GM03348 (cell line): ENCODE measurements at places on chromosomes 1 and 21.

- no peak for DNase-seq
These were observed 112.9 kb downstream of the PCNX2 start for GRCh38 chr1:233182587-233182986.

DNA sequence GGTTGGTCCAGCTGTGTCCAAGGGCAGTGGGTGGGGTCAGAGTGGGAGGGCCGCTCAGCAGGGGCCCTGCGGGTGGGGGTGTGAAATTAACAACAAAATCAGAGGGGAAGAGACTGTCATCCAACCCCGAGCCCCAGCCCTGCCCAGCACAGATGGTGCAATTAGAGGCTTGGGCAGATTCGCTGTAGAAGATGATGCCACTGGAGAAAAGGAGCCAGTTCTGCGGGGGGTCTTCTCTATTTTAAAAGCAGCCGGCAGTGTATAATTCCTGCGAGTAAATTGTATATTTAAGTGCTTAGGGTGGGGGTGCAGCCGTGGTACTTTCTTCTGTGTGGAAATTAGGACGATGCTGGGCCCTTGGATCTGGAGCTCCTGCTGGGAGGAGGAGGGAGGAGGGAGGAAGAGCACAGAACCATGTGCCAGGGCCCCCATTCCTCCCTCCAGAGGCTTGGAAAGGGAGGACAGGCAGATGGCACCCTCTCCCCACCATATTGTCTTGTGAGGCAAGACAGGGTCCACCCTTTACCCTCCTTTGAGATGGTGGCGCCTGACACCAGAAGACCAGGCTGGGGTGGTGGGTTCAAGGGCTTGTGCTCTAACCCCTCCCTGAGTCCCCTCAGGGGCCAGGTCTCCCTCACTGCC, 89.2 kb downstream of the ACTL8 start:
- DNase-seq, result no peak

GRCh38 chr1:217333939-217334338, 297.0 kb downstream of the GPATCH2 start:
- peak; percentile 38 for DNase-seq

DNA sequence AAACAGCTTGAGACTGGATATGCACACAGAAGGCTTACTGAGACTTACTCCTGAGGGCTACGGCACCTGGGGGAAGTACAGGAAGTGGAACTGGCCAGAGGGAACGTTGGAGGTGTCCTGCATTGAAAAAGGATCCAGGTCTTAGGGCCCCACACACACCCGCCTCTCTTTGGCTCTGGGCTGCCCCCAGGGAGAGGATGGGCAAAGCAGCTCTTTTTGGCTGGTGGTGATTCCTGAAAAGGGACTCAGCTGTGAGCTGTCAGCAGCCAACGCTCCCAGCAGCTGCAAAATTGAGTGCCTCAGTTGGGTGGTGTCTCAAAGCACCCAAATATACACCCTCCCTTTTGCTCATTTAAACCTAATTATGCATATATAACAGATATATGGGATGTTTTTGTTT, 213.2 kb downstream of the TNR start:
- DNase-seq, result no peak

GRCh38 chr1:11080931-11081330, 18.7 kb downstream of the EXOSC10 start:
- no peak for DNase-seq

DNA sequence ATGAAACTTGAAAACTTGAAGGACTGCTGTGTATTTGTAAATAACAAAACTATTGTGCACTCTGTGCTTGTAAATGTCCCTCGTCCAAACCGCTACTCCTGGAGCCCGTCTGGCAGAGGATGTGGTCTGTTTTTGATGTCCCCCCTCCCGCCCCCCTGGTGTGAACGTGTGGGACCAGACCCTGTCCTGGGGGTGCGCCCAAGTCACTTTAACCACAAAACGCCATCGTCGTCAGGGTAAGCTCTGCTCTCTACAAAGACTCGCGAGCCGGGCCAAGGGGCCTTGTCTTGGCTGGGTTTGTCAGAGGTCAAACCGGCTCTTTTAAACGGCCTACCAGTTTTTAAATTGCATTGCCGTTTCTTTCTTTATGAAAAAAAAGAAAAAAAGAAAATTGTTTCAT, 87.4 kb upstream of the TMEM51 start:
- DNase-seq, result no peak

- no peak for DNase-seq
These were observed 685.7 kb downstream of the ADGRL2 start for GRCh38 chr1:82486468-82486867.

- peak; percentile 52 for DNase-seq
These were observed 122.6 kb upstream of the PPP2R5A start for GRCh38 chr1:212162635-212163034.

- no peak for DNase-seq
These were observed 3.4 kb upstream of the ETS2 start for GRCh38 chr21:38802050-38803026.

- DNase-seq, result no peak
These were observed 54.5 kb upstream of the MARK1 start for GRCh38 chr1:220473440-220473839.

GRCh38 chr1:174258148-174258550, 98.8 kb downstream of the RABGAP1L start:
- peak; percentile 42 for DNase-seq

DNA sequence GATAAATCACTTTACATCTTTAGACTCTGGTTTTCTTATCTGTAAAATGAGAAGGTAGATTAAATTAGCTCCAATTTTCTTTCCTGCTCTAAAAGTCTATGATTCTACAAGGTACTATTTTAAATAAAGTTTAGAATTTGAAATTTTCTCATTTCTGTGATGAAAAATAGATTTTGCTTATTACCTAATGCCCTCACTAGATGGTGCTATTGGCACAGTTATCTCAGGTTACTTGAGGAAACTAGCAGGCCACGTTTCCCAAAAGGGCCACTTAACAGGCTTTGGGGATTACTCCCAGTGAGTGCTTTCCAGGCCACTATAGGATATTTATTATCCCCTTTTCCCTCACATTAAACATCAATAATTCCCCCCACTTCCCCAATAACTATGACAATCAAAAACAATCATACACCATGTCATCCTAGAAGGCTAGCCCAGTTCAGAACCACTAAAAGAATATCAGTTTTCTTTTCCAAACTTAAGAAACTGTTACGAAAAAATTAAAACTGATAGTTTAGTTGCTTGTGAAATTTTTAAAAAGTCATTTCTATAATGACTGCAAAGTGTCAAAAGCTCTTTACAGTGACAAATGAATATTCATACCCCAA, 30.6 kb downstream of the OMA1 start:
- DNase-seq, result peak; percentile 71

DNA sequence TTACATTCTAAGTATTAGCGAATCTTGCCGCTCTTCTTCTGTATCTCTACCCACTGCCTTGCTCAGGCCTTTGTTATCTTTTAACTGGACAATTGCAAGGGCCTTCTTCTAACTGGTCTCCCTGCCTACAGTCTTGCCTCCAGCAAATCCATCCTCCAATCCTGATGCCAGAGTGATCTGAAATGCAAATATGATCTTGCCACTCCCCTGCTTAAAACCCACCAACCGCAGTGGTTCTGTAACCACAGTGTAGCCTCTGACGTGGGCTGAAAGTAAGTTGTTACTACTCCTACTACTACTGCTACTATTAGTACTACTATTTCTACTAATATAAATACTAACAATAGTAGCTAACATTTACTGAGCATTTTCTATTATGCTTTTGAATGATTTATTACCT, 12.4 kb downstream of the MOV10 start:
- no peak for DNase-seq

DNA sequence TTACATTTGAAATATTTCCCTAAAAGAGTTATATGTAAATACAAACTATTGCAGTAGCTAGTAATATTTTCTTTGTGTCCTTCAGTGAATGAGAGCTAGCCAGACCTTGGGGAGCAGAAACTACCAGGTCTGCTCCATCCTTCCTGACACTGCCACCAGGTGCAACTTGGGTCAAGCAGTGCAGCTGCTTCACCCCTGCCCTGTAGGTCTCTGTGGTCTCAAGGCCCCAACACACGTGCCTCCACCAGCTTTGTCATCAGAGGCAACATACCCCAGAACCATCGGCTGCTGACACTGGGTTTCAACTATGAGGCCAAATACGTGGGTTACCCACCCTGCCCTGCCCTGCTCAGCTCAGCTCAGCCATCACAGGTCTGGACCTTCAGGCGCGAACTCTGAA, 181.6 kb downstream of the FCRL5 start:
- DNase-seq, result no peak

DNA sequence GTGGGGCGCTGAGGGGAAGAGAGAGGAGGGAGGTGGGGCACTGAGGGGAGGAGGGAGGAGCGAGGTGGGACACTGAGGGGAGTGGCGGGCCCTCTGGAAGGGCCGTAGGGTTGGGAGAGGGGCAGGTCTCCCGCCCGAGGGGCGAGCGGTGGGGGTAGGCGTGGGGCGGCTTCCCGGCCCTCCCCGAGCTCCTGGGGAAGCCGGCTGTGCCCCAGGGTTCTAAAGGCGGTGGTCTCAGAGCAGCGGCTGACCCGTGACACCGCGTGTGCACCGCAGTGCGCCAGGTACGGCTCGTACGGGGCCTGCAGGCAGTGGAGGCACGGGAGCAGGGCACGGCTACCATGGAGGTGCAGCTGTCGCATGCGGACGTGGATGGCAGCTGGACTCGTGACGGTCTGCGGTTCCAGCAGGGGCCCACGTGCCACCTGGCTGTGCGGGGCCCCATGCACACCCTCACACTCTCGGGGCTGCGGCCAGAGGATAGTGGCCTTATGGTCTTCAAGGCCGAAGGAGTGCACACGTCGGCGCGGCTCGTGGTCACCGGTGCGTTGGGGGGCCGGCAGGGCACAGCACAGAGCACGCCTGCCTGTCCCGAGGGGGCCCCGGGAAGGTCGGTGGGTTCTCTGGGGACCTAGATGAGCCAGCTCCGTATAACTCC, 68.5 kb downstream of the OBSCN start:
- DNase-seq, result no peak

GRCh38 chr1:24385160-24385940, 28.2 kb downstream of the STPG1 start:
- DNase-seq, result peak; percentile 27

- no peak for DNase-seq
These were observed 12.8 kb upstream of the CNTN2 start for GRCh38 chr1:205030241-205030640.

DNA sequence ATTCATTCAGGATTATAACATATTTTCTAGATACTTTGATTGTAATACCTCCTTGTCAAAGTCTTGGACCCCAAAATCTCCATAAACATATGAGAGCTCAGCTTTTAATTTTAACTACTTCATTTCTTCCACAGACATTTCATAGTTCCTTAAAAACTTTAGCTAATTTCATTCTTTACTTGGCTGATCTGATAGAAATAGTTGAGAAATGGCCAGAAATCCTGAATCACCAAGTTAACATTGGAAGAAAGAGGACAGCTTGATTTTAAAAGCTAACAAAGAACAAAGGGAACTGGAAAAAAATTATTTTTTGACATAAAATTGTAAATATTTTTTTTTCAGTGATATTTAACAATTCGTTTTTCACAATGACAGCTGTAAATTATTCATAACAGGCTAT, 216.5 kb downstream of the NTNG1 start:
- peak; percentile 13 for DNase-seq

DNA sequence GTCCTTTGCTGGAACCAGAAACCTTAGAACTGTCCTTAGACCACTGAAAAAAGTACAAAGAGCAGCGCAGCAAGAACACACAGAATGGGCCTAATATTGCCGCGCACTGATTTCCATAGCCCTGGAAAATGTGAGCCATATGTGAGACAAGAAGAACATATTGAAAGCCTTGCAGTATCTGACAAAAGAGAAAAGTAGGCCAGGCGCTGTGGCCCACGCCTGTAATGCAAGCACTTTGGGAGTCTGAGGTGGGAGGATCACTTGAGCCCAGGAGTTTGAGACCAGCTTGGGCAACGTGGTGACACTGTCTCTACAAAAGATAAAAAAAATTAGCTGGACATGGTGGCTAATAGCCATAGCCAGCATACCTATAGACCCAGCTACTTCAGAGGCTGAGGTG, 300.7 kb downstream of the RYR2 start:
- no peak for DNase-seq
